GM13976 (cell line): ENCODE measurements at places on chromosomes 3 and 15.

GRCh38 chr3:31815631-31816440, 165.2 kb downstream of the OSBPL10 start:
- no peak for DNase-seq

- DNase-seq = no peak
Measured at GRCh38 chr3:133457465-133458067, 57.7 kb downstream of the BFSP2 start.

- DNase-seq = no peak
Measured at GRCh38 chr3:12231431-12231830, 57.4 kb upstream of the PPARG start.

- peak; percentile 15 for DNase-seq
Measured at GRCh38 chr3:197025736-197026480, 3.7 kb downstream of the MELTF start.

GRCh38 chr15:60212536-60212935, 185.2 kb downstream of the ANXA2 start:
- DNase-seq = no peak

- no peak for DNase-seq
Measured at GRCh38 chr3:31765871-31766270, 215.2 kb downstream of the OSBPL10 start.

- DNase-seq = peak; percentile 94
Measured at GRCh38 chr3:49703443-49703927, 14.1 kb downstream of the RNF123 start.

DNA sequence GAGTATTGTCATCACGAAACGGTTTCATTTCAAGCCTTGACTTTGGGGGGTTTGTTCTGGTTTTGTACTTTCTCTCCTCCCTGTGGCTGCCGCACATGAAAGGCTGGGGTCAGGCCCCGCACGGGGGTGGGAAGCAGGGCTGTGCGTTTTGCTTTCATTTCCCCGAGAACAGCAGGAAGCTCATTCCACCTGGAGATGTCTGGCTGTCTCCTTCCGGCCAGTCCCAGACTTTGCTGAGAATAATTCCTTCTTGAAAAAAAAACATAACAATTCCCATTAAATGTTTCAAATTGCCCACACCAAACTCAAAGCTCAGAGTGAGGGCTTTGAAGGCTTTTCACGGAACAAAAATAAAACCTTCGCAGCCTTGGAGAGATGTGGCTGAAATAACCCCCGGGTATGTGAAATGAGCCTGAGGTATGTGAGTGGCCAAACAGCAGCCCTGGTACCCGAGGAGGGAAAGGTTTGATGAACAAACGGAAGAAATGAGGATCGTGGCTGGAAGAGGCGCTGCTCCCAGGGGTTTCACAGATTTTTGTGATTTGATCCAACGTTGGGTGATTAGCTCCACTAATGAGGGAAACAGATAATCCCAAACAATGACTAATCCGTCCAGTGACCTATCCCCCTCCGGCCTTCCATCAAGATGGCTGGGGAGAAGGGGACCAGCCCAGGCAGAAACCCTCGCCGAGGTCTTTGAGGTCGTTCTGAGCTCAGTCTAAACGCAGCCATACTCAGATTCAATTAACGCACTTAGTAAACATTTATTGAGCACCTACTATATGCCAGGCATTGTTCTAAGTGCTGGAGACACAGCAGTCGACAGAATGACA, 126.9 kb upstream of the MEF2A start:
- peak; percentile 16 for DNase-seq
